ENCODE measurements at places on chromosomes 7 and 10.
A peak's percentile ranks its signal among the peaks of the same experiment; 100 is the strongest.

- no peaks in the 10 kb centered on the region for H3K27me3 ChIP-seq
- no peak overlapping the region for H3K27ac ChIP-seq
- H3K4me3 ChIP-seq = no peak overlapping the region
- no peak for DNase-seq
- peaks cover 6% of the 10 kb centered on the region for H3K36me3 ChIP-seq
Observed at GRCh38 chr10:359093-359492, 223.8 kb downstream of the ZMYND11 start.

DNA sequence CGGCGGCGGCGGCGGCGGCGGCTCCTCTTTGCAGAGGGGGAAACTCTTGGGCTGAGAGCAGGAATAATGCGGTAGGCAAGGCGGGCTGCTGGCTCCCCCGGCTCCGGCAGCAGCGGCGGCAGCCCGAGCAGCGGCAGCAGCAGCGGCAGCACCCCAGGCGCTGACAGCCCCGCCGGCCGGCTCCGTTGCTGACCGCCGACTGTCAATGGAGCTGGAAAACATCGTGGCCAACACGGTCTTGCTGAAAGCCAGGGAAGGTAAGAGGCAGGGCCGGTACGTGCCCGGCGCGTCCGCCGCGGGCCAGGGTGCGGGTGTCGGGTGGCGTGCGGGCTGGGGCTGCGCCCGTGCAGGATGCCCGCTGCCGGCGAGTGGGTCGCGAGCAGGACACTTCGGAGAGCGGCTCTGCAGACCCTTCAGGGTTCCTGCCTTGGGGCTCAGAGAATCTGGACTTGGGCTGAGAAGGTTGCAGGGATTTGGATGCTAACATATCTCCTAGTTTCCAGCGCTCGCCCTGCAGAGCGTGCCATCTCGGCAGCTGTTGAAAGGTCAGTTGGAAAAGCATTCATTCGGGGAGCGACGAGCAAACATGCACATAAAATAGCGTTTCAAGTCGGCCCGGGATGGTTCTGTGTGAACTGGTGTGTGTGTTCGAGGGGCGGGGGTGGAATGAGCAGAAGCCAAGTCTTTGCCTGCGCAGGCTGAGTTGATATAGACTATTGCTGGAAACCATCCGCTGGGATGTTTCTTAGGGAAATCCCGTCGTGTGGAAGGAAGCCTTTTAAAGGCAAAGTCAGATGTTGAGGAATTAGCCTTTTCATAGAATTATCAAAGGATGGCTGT is 562 bp downstream of the GRK5 start:
- H3K4me1 ChIP-seq = peaks cover 39% of the 10 kb centered on the region
- no peaks in the 10 kb centered on the region for H3K36me3 ChIP-seq
- H3K27ac ChIP-seq = peak overlapping the region; percentile 97
- peak; percentile 54 for DNase-seq
- H3K27me3 ChIP-seq = no peaks in the 10 kb centered on the region

DNA sequence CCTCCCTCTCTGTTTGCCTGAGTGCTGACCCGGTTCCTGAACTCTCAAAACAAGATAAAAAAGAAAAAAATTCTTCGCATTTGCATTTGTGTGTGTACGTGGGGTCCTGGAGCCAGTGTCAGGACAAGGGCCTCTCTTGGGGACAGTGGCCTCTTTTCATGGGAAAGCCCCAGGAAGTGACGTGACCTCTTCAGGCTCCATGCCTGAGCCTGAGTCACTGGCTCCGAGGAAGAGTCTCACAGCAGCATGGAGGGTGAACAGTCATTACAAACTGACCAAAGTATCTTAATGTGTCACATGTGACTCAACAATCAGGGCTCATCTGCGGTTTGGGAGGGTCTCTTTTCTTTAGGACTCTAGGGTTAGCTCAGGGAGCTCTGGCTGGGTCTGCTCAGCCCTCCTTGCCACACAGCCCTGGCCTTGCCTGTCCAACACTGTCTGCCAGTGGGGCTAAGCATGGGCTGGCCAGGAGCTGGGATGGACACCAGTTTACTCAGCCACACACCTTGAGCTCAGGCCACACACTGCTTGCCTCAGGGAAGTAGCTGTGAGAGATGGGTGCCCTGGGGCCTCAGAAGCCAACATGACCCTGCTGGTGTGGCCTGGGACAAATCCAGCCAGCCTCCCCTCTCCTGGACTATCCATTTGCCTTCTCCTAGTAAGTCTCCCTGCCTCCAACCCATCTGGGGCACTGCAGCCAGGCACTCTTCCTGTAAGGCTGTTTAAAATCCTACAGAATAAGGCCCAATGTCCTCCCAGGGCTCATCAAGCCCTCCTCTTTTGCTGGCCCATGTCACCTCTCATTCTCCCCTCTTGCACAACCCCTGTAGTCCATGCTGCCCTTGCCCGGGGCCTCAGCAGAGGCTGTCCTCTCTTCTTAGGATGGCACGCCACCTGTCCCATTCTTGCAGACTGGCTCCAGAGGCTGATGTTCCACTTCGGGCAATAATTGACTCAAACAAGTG is 10.5 kb downstream of the TMEM273 start:
- H3K4me3 ChIP-seq = no peak overlapping the region
- H3K36me3 ChIP-seq = no peaks in the 10 kb centered on the region
- no peaks in the 10 kb centered on the region for H3K27me3 ChIP-seq

GRCh38 chr7:23544913-23545354 is 13.2 kb upstream of the TRA2A start:
- no peaks in the 10 kb centered on the region for H3K27me3 ChIP-seq
- H3K36me3 ChIP-seq = no peaks in the 10 kb centered on the region
- H3K27ac ChIP-seq = no peak overlapping the region
- no peaks in the 10 kb centered on the region for H3K4me1 ChIP-seq
- no peak overlapping the region for H3K4me3 ChIP-seq
- DNase-seq = no peak

DNA sequence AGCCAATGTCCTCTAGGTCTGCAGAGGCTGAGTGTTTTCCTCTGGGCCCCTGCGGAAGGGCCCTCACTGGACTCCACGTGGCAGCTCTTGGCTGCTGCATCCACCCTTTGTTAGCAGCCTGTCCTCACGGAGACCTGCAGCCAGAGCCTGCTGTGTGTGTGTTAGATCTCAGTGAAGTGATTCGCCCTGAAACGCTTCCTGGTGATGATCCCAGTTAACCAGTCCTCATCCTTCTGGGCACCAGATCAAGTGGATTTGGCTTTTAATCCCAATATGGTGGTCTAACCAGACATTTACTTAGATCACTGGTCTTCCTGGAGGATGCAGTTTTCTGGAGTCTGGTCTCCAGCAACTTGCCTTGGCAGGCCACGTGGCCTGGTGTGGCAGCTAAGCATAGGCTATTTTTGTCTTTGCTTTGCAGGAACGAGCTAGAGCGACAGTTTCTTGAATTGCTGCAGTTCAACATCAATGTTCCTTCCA is 39.5 kb upstream of the GJD4 start:
- H3K4me1 ChIP-seq = peaks cover 13% of the 10 kb centered on the region
- H3K36me3 ChIP-seq = peaks cover 10% of the 10 kb centered on the region
- no peak overlapping the region for H3K27ac ChIP-seq
- H3K27me3 ChIP-seq = no peaks in the 10 kb centered on the region

- no peaks in the 10 kb centered on the region for H3K27me3 ChIP-seq
- no peaks in the 10 kb centered on the region for H3K36me3 ChIP-seq
- H3K4me1 ChIP-seq = no peaks in the 10 kb centered on the region
- peak; percentile 57 for DNase-seq
- no peak overlapping the region for H3K27ac ChIP-seq
- H3K4me3 ChIP-seq = no peak overlapping the region
Observed at GRCh38 chr10:88525371-88526069, 57.6 kb downstream of the RNLS start.

DNA sequence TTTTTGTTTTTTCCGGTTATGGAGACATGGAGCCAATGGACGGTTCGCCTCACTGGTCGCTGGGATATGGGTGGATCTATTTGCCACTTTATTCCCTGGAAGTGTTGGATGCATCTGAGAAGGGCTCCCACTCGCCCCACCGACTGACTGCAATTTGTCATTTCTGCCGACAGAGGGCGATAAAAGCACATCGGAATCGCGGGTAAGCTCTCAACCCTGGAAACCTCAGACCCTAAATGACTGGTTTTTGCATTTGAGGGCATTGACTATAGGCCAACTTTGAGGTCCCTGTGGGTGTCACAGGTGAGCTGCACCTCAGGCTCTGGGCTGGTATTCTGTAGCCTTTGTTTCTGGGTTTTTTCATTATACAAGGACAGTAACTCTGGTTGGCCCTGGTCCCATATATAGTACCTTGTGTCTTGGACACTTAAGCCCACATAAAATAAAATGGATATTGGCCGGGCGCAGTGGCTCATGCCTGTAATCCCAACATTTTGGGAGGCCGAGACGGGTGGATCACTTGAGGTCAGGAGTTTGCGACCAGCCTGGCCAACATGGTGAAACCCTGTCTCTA is 11.9 kb upstream of the OPALIN start:
- H3K27ac ChIP-seq = no peak overlapping the region
- H3K4me3 ChIP-seq = no peak overlapping the region
- no peaks in the 10 kb centered on the region for H3K27me3 ChIP-seq
- H3K4me1 ChIP-seq = peaks cover 5% of the 10 kb centered on the region

- H3K4me3 ChIP-seq = no peak overlapping the region
- peaks cover 12% of the 10 kb centered on the region for H3K4me1 ChIP-seq
- no peaks in the 10 kb centered on the region for H3K27me3 ChIP-seq
- H3K27ac ChIP-seq = no peak overlapping the region
- no peaks in the 10 kb centered on the region for H3K36me3 ChIP-seq
Observed at GRCh38 chr10:34759161-34759836, 55.8 kb downstream of the PARD3 start.

DNA sequence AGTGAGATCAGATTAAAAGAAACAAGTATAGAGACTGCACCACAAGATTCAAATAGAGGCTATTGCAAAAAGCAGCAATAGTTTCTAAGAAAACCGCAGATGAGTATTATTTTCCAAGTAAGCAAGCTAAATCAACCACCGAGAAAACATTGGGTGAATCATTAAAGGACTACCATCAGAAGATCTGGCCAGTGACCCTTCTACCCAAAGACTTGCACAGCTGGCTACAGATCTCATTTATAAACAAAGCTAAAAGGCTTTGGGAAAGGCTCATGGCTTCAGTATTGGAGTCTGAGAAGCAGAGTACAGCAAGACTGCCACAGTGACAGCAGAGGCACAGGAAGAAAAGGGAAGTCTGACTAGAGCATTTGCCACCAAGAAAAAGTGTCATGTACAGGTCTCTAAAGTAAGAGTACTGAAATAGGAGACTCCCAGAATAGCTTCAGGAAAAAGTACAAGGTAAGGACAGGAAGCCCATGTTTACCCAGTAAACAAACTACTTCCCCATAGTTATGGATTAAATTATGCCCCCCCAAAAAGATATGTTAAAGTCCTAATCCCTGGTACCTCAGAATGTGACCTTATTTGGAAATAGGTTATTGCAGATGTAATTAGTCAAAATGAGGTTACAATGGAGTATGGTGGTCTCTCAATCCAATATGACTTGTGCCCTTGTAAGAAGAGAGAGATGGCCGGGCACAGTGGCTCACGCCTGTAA is 19.0 kb downstream of the STEAP1 start:
- H3K4me1 ChIP-seq = no peaks in the 10 kb centered on the region
- H3K27me3 ChIP-seq = no peaks in the 10 kb centered on the region
- H3K4me3 ChIP-seq = no peak overlapping the region
- no peak for DNase-seq
- H3K36me3 ChIP-seq = no peaks in the 10 kb centered on the region

GRCh38 chr7:155795401-155795800 is 16.9 kb downstream of the SHH start:
- no peak overlapping the region for H3K27ac ChIP-seq
- H3K4me3 ChIP-seq = no peak overlapping the region
- H3K4me1 ChIP-seq = peaks cover 5% of the 10 kb centered on the region
- DNase-seq = no peak
- no peaks in the 10 kb centered on the region for H3K36me3 ChIP-seq

DNA sequence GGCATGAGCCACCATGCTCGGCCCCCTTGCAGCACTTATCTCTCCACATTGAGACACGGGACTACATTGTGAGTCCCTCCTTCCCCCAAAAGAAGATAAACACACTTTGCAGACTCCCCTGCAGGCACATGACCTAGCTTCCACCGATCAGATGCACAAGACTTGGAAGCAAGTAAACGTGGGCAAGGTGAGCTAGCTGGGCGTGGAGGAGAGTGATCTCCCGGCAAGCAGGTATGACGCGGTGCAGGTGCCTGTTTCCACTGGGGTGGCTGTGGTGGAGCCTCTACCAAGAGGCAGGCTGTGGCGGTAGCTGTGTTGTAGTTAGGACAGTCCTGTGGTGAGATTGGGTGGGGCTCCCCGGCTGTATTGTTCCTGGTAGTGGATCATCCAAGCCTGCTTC is 7.7 kb upstream of the COMTD1 start:
- H3K27me3 ChIP-seq = no peaks in the 10 kb centered on the region
- H3K4me3 ChIP-seq = no peak overlapping the region
- DNase-seq = no peak
- no peaks in the 10 kb centered on the region for H3K4me1 ChIP-seq

GRCh38 chr7:29086545-29086944 is 59.8 kb downstream of the CPVL start:
- H3K4me3 ChIP-seq = no peak overlapping the region
- peaks cover 19% of the 10 kb centered on the region for H3K4me1 ChIP-seq
- H3K27ac ChIP-seq = no peak overlapping the region
- no peaks in the 10 kb centered on the region for H3K36me3 ChIP-seq

- H3K4me3 ChIP-seq = no peak overlapping the region
- no peak for DNase-seq
- no peaks in the 10 kb centered on the region for H3K27me3 ChIP-seq
- peak overlapping the region; percentile 75 for H3K27ac ChIP-seq
- no peaks in the 10 kb centered on the region for H3K36me3 ChIP-seq
Observed at GRCh38 chr7:137952426-137952805, 49.5 kb downstream of the CREB3L2 start.

DNA sequence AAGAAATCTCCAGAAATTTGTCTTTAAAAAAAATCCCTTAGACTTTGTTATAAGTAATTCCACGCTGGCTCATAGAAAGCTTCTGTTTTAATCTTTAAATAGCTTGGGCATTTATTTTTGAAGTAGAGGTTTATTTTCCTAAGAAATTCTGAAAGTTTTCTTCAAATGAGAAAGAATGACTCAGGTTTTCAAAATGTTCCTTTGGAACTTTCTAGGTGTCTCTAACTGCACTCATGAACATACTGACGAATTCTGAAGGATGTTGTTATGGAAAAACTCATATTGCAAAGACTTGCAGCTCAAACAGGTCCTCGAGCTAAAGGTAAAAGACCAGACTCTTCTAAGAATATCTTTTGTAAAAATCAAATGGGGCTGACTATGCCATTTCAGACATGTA is 10.7 kb downstream of the DGKI start:
- DNase-seq = no peak
- no peak overlapping the region for H3K4me3 ChIP-seq
- no peaks in the 10 kb centered on the region for H3K36me3 ChIP-seq
- H3K4me1 ChIP-seq = no peaks in the 10 kb centered on the region
- H3K27me3 ChIP-seq = no peaks in the 10 kb centered on the region

- H3K27me3 ChIP-seq = no peaks in the 10 kb centered on the region
- no peak for DNase-seq
- no peaks in the 10 kb centered on the region for H3K36me3 ChIP-seq
Observed at GRCh38 chr7:136640977-136641376, 227.5 kb upstream of the CHRM2 start.

Measured in thyroid gland (tissue), 4 donors.